GM19239 (cell line): ENCODE measurements at places on chromosomes 2 and 18.

- peak; percentile 86 for DNase-seq
Measured at GRCh38 chr2:232521959-232522622, 1.9 kb downstream of the PRSS56 start.

- DNase-seq: no peak
Measured at GRCh38 chr2:9594366-9595054, 36.3 kb downstream of the YWHAQ start.

GRCh38 chr2:216918088-216918680, 58.3 kb upstream of the TNP1 start:
- no peak for DNase-seq

GRCh38 chr2:225994748-225995405, 595.4 kb downstream of the NYAP2 start:
- DNase-seq: no peak

GRCh38 chr18:32321826-32322225, 132.0 kb downstream of the MEP1B start:
- DNase-seq: no peak

GRCh38 chr2:235219048-235219447, 267.2 kb downstream of the SH3BP4 start:
- no peak for DNase-seq

DNA sequence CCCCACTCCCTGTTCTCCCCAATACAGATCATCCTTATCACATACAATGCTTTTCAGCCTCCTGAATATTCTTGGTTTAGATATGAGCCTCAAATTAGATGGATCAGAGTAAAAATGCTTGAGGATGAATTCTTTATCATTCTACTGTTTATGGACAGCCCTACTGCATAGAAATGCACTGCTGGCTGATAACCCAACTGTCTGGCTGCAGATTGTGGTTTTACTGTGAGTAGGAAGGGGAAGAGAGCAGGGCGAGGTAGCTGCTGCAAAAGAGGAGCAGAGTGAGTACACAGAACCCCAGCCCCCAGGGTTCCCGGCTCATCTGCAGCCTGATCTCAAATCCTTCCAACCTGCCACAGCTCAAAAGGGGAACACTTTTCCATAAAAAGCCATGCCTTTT, 29.4 kb upstream of the NCOA1 start:
- DNase-seq: no peak

DNA sequence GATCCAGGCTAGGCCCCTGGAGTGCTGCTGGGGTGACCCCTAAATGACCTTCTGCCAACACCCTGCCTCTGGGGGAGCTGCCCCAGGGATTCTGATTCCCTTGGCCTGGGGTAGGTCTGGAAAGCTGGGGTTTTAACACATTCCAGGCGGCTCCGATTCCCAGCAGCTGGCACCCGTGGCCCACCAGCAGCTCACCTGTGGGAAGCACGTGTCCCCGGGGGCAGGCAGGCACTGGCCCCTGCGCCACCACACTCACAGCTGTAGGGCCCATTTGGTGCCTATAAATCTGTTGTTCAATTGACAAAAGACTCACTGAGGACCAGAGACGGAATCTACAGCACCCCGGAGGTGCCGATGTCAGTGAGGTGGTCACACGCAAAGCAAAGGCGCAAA, 4.1 kb upstream of the KLHL30 start:
- no peak for DNase-seq

DNA sequence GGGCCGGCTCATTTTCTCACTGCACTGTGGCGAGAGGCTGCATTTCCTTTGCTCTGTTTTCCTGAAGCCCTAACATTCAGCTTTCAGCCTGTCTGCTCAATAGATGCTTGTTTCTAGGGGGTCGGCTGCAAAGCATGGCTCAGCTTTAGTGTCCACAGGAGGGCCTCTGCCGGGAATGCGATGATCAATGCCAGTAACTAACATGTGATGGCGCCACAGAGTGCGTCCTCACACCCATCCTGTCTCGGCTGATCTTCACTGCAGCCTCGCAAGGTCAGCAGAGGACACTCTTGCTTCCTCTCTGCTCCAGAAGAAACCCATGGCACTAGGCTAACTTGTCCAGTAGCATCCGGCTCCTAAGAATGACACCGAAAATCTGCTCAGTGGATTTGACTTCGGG, 156.4 kb upstream of the PXDN start:
- no peak for DNase-seq

DNA sequence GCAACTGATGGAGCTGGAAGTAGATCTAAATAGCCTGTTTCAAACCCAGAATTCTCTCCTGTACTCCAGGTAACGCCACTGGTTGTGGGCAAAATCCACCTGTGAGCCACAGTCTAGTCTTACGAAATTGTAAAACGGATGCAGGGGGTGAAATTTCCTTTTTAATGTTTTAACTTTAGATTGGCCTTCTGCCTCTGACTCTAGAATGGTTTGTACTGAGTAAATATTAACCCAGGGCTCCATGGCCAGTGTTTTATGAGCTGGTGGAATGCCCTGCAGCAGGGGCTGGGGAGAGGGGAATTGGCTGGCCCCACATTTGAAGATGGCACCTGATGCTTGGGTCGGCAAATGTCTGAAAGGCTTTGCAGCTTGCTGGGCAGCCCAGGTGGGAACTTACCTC, 156.6 kb downstream of the MYCN start:
- no peak for DNase-seq

DNA sequence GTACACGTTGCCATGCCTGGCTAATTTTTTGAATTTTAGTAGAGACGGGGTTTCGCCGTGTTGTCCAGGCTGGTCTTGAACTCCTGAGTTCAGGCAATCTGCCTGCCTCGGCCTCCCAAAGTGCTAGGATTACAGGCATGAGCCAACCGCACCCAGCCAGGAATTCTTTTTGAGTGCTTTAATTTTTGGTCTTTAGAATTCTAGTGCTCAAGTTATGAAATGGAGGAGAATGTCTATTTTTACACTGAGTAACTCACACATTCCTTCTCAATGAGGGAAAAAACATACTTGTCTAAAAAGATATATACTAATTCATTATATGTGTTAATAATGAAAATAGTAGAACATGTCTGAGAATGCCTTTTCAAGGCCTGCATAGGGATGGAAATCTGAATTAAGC, 8.5 kb downstream of the ZNF396 start:
- no peak for DNase-seq

- no peak for DNase-seq
Measured at GRCh38 chr2:46645681-46646162, 166.4 kb downstream of the TMEM247 start.

GRCh38 chr18:46917803-46918600, 600 bp downstream of the KATNAL2 start:
- peak; percentile 17 for DNase-seq

GRCh38 chr2:223950448-223951347, 5.6 kb upstream of the WDFY1 start:
- no peak for DNase-seq

DNA sequence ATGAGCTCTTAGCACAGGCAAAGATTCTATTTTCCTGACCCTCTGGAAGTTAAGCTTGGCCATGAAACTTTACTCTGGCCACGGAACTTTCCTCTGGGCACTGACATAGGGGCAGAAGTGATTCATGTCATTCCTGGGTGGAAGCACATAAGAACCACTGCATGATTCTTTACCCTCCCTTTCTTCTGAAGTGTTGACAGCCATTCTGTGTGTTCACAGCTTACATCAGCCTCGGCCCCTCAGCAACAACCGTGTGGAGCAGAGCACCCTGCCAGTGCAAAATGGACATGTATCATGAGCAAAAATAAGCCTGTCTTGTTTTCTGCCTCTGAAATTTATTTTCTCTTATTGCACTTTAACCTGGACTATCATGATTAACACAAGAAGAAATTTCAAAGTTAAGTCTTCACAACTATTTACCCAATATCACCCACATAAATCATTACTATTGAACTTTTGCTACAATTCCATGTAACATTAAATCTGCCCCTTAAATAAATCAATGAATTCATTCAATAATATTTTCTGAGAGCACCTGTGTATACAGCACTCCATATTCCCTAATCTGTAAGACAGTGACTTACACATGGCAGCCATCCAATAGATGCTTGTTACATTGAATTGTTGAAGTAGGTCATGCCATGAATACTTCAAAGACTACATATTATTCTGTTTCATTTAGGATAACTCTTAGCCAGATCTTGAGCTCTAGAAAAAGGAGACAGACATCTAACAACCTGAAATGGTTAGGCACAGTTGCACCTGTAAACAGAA, 531.9 kb downstream of the IRS1 start:
- no peak for DNase-seq

GRCh38 chr2:227474410-227474809, 2.5 kb downstream of the AGFG1 start:
- DNase-seq: no peak

DNA sequence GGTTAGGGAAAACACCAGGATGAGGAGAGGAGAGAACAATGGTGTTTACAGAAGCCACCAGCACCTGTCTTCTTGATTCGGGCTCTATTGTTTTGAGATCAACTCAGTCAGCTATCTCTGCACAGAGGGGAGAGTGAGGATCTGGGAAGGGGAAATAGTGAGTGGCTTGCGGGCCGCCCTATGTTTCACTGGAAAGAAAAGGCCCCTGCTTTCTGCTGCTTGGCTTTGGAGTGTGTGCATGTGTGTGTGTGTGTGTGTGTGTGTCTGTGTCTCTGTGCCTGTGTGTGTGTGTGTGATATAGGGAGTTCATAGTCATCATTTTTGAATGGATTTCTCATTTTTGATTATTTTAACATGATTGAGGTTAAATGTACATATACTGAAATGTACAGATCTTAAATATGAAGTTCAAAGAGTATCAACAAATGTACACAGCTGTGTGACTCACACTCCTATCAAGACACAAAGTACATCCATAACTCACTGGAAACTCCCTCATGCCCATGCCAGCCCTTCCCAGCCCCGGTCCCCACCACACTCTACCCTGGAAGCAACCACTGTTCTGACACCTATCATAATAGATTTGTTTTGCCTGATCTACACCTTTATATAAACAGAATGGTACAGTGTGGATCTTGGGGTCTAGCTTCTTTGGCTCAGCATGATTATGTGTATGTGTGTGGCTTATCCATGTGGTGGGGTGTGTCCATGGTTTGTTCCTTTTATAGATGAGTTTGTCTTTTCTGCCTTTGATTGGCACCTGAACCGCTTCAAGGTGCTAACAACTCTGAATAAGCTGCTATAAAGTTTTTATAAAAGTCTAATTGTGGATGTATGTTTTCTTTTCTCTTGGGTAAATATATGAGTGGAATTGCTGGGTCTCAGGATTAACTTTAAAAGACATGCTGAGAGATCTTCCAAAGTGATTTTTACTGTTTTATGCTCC, 258.3 kb downstream of the SETBP1 start:
- no peak for DNase-seq

GRCh38 chr18:58247363-58247834, 203.4 kb downstream of the NEDD4L start:
- no peak for DNase-seq

DNA sequence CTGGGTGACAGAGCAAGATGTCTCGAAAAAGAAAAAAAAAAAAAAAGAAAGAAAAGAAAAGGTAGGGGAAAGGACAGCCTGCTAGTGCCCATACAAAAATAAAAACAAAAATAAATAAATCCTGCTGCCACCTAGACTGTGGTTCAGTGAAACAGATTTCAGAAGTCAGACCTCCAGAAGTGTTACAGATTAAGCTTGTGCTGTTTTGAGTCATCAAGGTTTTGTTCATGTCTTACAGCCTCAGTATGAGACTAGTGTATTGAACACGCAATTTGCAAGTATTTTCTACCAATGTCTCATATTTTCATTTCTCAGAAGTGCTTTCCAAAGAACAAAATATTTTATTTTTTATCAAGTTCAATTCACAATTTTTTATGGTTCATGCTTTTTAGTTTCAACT, 720.4 kb upstream of the GYPC start:
- DNase-seq: no peak

GRCh38 chr18:9701609-9702349, 6.3 kb upstream of the RAB31 start:
- no peak for DNase-seq

DNA sequence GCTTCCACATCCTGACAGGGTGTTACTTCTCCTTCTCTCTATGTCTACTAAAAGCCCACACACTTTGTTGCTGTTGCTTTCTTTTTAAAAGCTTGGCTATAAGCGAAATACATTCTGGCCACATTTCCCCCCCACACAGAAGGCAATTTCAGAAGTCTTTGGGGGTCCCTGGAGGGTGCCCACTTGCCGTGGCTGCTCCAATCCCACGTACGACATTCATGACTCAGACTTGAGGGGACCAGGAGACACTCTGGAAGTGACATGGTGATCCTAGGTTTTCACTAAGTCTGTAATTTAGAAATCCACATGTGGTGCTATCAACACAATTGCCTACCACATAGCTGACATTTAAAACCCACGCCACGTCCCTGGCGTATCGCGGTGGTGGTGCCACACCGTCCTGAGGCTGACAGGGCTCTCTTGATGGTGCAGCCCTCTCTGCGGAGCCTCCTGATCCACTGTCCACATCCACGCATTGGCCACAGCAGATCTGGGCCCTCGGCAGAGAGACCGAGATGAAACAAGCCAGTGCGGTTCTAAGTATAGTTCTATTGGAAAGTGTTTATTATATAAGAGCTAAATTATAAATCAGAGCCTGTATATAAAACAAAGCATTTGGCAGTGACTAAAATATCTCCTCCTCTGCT, 42.4 kb downstream of the CYP27C1 start:
- DNase-seq: no peak

DNA sequence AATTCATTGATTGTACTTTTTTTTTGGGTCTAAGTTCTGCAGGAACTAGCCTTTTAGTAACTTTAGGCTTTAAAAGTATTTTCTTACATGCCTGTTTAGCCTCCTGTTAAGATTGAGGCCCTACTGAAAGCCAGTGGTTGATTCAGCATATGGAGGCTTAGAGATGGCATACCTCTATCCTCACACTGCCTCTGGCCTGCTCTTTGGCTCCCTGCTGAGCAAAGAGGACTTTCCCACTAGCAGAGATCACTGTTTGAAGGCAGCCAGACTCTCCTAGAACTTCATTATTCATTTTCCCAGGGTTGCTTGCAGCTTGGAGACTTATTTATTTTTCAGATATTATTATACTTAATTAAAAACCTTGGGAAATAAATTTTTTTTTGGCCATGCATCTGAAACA, 405.6 kb upstream of the MEX3C start:
- no peak for DNase-seq

DNA sequence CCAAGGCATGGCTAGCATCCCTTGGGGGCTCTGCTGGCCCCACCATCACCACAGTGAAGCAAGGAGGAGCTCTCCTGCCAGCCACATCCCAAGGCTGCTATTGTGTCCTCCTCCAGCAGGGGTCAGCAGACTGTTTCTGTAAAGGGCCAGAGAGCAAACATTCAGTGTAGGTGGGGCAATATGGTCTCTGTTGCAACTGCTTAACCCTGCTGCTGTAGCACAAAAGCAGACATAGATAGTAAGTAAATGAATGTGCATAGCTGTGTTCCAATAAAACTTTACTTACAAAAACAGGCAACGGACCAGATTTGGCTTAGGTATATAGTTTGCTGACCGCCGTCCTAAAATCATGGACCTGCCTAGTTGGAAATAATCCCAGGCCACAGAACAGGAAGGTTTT, 36.4 kb upstream of the ZBTB7C start:
- peak; percentile 36 for DNase-seq

GRCh38 chr2:234839285-234839684, 112.5 kb upstream of the SH3BP4 start:
- no peak for DNase-seq
